Naive thymus-derived CD4-positive, alpha-beta T cell (primary cell): ENCODE measurements at places on chromosomes 4 and X. TPM values are rescaled to one million over a fixed set of nuclear protein-coding genes. Genes with fewer than 3 reads are reported as not detected.

The PDE5A gene
- 2.6 TPM for polyA plus RNA-seq

DNA sequence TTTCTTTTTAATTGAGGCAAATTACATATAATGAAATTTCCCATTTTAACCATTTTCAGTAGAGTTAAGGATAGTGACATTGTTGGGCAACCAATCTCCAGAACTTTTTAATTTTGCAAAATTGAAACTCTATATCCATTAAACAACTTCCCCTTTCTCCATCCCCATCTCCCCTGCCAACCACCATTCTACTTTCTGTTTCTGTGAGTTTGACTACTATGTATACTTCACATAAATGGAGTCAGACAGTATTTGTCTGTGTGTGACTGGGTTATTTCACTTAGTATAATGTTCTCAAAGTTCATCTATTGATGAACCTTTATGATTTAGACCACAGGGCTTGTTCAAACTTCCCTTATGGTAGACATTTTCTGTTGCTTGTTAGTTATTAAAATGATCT lies 364.5 kb upstream of the MAD2L1 start:
- no peaks in the 10 kb centered on the region for H3K27me3 ChIP-seq
- no peak overlapping the region for H3K27ac ChIP-seq
- H3K36me3 ChIP-seq: no peaks in the 10 kb centered on the region

GRCh38 chr4:38582889-38583470 lies 81.0 kb upstream of the KLF3 start:
- no peaks in the 10 kb centered on the region for H3K27me3 ChIP-seq
- no peaks in the 10 kb centered on the region for H3K36me3 ChIP-seq
- no peak overlapping the region for H3K27ac ChIP-seq

DNA sequence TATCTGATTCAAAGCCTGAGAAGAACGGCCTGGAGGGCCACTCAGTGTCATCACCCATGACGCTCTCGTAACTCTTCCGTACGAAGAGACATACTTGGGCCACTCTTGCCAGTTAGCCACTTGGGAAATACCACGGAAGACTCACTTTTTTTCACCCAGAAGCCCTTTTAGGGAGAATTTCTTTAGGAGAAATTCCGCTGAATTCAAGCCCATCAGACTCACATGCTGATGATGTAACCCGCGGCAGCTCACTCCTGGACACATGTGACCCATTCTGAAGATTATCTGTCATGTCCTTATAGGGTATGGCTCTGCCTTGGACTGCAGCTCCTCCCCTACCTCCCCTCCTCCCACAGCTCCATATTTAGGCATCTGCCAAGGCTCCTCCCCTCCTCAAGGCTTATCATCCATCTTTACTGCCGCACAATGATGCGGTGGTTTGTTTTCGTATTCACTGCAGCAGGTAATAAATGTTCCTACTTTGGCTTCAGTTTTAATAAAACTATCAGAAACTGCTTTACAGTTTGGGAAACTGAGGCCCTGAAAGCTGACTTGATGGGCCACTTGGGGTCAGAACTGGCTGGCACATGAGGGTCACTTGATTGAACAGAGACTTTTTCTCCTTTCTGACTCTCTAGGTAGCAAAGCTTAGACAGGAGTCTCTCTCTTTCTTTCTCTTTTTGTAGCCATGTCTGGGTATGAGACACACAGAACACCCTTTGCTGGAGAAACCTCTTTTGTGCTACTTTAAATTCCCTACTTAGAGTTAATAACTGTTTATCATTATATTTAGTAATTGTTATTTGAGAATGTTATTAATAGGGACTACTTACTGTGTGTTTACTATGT lies 42.1 kb downstream of the RHOH start:
- H3K4me3 ChIP-seq: peak overlapping the region; percentile 49
- H3K36me3 ChIP-seq: peaks cover 14% of the 10 kb centered on the region
- peak; percentile 79 for DNase-seq
- peak overlapping the region; percentile 79 for H3K27ac ChIP-seq
- peaks cover 90% of the 10 kb centered on the region for H3K4me1 ChIP-seq

GRCh38 chr4:23847158-23847557 lies 42.7 kb downstream of the PPARGC1A start:
- no peak overlapping the region for H3K4me3 ChIP-seq
- no peak for DNase-seq
- no peaks in the 10 kb centered on the region for H3K4me1 ChIP-seq
- H3K27me3 ChIP-seq: no peaks in the 10 kb centered on the region
- H3K27ac ChIP-seq: no peak overlapping the region

The SOD3 gene
- polyA plus RNA-seq: not detected

The ABCB7 gene
- 18.3 TPM for polyA plus RNA-seq

- H3K27me3 ChIP-seq: no peaks in the 10 kb centered on the region
- peak; percentile 56 for DNase-seq
- H3K27ac ChIP-seq: no peak overlapping the region
- peaks cover 4% of the 10 kb centered on the region for H3K4me1 ChIP-seq
Measured at GRCh38 chr4:2441393-2442174, 22.8 kb downstream of the CFAP99 start.

- no peak overlapping the region for H3K4me3 ChIP-seq
- H3K36me3 ChIP-seq: no peaks in the 10 kb centered on the region
- no peak for DNase-seq
- H3K27ac ChIP-seq: no peak overlapping the region
Measured at GRCh38 chr4:141371206-141371605, 150.5 kb downstream of the ZNF330 start.

The ARR3 gene
- polyA plus RNA-seq: not detected

The CCSER1 gene
- not detected for polyA plus RNA-seq

The SSX2B gene
- not detected for polyA plus RNA-seq

The AR gene
- not detected for polyA plus RNA-seq

GRCh38 chrX:100696699-100697351 lies 35.1 kb downstream of the SYTL4 start:
- no peaks in the 10 kb centered on the region for H3K4me1 ChIP-seq
- H3K4me3 ChIP-seq: no peak overlapping the region

- no peaks in the 10 kb centered on the region for H3K27me3 ChIP-seq
- no peak overlapping the region for H3K4me3 ChIP-seq
- DNase-seq: no peak
- no peaks in the 10 kb centered on the region for H3K4me1 ChIP-seq
Measured at GRCh38 chrX:9656277-9656676, 109.4 kb downstream of the GPR143 start.

GRCh38 chr4:6961496-6962210 lies 52.0 kb downstream of the TBC1D14 start:
- no peaks in the 10 kb centered on the region for H3K27me3 ChIP-seq
- peaks cover 7% of the 10 kb centered on the region for H3K4me1 ChIP-seq
- DNase-seq: no peak
- no peak overlapping the region for H3K4me3 ChIP-seq
- H3K36me3 ChIP-seq: no peaks in the 10 kb centered on the region

GRCh38 chrX:2917767-2918166 lies 11.4 kb downstream of the ARSD start:
- H3K27me3 ChIP-seq: no peaks in the 10 kb centered on the region
- no peak for DNase-seq
- no peak overlapping the region for H3K27ac ChIP-seq
- no peaks in the 10 kb centered on the region for H3K36me3 ChIP-seq
- H3K4me3 ChIP-seq: no peak overlapping the region
- no peaks in the 10 kb centered on the region for H3K4me1 ChIP-seq
